ENCODE measurements at places on chromosomes 4 and X.
A peak's percentile ranks its signal among the peaks of the same experiment; 100 is the strongest.

- no peak for DNase-seq
Measured at GRCh38 chr4:158906073-158906472, 137.2 kb downstream of the FNIP2 start.

GRCh38 chr4:70818921-70819320, 20.8 kb downstream of the GRSF1 start:
- DNase-seq: no peak

DNA sequence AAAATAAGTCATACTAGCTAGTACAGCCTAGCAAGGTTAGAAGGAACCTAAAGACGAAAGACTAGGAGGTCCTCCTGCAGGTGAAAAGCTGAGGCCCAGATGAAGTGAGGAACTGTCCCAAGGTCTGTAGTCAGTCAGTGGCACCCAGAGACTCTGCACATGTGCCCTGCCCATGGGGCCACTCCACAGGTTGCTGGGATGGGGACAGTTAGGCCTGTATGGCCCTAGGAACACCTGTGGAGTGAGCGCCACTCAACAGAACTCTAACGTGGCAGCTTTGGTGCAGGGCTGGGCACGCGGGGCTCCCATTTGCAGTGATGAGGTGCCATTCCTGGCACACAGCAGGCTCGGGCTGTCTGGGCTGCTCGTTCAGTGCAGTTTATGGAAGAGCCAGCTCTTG, 14.8 kb downstream of the ZNF185 start:
- DNase-seq: no peak

DNA sequence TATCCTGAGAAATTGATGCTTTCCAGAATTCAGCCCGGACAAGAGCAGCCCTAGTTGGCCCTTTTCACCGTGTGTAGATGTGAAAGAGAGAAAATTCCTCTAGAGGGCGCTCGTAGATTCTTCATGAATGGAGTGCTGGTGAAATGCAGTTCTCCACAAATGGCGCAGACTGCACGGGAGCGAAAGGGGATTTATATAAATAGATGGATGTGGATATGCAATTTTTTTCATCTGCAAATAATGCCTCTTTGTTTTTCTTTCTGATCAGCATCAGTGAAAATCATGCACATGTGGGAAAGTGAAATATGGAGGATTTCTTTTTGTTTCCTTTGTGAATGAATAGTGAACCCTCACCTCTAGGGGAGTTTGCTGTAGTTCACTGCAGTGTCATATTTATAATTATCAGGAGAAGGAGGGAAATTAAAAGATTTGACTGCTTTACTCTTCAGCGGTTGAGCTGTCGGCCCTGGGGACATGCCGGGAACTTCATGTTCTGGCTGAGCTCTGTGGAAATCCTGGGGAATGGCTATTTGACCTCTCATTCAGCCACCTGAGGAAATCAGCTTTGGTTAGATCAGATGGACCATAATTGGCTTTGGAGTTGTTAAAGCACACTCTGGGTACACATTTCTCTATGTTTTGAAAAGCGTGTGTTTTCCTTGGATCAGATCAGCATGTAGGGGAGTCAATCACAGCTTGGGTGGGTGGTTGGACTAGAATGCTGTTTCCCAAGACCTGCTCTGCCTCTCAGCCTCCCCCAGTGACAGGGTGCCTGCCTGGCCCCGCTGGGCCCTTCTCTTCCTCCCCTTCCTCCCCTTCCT, 115.0 kb upstream of the SHISA3 start:
- DNase-seq: no peak

- DNase-seq: no peak
Measured at GRCh38 chrX:130321550-130321949, 18.2 kb upstream of the SLC25A14 start.

DNA sequence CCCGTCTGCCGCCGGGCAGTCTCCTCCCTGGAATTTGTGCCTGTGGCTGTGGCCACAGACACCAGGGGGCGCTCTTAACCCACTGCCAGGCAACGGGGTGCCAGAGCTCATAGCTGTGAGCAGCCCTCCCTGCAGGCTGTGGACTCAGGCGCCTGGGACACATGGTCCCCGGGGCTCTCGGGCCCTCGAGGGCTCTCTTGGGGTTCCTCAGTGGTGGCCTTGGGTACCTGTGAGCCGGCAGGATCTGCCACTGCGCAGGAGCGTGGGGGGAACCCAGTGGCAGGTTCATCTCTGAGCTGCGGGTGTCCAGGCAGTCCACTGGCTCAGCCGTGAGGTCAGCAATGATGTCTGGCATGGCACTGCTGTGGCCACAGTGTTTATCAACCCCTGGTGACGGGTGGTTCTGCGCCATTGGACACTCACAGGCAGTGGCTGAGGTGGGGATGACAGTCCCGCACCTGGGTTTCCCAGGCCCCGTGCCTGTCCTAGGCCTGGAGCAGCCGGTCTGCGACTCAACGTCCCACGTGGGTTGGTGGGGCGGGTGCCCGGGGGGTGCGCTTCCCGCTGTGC, 37.2 kb downstream of the PCGF3 start:
- peak; percentile 64 for DNase-seq

GRCh38 chrX:130245441-130245840, 23.3 kb downstream of the ZNF280C start:
- DNase-seq: no peak

GRCh38 chrX:72086995-72087394, 44.7 kb downstream of the RTL5 start:
- no peak for DNase-seq

- DNase-seq: no peak
Measured at GRCh38 chrX:118550792-118551191, 55.2 kb downstream of the DOCK11 start.

DNA sequence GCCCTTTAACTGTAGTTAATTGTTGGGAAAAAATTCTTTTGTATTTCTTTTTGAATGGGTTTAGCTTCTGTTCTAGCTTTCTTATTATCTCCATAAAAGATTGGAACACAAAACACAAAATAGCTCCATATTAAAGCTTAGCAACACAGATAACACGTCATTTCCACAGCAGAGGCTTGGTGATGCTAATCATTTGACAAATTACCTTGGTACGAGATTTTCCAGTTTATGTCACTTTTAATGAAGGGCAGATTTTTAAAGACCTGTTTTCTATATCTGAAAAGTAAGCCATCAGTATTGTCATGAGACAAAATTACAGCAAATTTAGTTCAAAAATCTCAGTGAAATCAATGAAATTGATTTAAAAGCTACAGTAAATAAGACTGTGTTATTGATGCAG, 27.4 kb downstream of the FAM149A start:
- no peak for DNase-seq

DNA sequence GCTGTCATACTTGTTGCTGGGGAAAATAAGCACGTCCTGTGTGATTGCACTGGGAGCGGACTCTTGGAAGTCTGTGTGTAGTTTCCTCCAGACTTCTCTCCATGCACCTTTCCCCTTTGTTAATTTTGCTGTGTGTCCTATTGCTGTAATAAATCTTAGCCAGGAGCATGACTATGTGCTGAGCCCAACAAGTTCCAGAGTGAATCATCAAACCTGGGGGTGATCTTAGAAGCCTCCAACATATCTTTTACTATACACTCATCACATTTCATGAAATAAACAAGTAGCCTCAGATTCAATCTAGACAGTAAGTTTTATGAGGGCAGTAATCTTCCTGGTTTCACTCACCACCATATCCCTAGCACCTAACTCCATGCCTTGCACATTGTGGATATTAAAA, 43.3 kb upstream of the FGF13 start:
- no peak for DNase-seq

GRCh38 chrX:136856551-136856950, 24.0 kb downstream of the RBMX start:
- DNase-seq: no peak

- DNase-seq: no peak
Measured at GRCh38 chr4:39732728-39733127, 34.8 kb downstream of the UBE2K start.

- DNase-seq: no peak
Measured at GRCh38 chr4:79454656-79455055, 46.6 kb upstream of the GK2 start.

DNA sequence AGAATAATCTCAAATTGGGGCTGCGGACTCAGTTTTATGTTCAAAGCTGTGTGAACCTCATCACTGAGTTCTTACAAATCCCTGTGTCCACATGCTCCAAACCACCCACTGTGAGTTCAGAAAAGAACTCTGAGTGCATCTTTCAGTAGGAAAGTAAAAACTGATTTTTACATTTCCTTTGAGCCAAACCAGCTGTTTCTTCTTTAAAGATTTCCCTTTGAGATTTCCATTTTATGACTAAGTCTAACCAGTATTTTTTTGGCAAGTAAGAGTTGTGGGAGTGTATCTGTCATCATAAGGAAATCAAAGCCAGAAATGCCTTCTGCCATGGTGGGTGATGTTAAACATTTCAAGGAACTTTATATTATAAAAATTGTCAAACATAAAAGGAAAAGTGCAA, 100.0 kb downstream of the TET2 start:
- DNase-seq: no peak

DNA sequence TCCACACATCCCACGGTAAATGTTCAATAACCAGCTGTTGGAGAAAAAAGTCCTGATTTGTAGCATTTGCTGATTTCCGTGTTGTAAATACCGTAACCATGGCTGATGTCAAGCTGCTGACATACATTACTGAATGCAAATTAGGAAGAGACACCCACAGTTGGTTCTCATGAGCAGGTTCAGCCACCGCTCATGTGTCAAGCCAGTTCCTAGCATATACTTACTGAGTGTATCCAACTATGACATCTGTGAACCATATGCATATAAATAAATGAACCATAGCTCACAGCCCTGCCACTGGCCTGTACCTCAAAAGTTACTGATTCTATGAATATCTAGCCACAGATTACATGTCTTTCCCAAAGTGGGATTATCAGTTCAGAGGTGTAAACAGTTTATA, 29.5 kb downstream of the FHDC1 start:
- no peak for DNase-seq

- no peak for DNase-seq
Measured at GRCh38 chr4:115233600-115233999, 120.2 kb upstream of the NDST4 start.

DNA sequence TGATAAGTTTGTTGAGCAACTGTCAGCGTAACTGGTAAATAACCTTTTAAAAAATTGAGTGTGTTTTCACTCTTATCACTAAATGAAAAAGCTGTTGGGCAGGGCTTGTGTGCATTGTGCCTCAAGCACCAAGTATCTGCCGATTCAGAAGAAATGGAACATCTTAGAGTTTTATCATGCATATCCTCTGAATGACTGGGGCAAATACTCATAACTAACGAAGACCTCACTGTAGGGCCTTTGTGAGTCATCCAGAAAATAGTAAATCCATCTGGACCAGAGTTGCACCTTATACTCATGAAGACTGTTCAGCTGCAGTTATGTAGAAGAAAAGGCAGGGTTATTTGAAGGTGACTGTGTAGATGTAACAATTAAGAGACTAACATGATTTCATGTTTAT, 222.1 kb downstream of the CAMK2D start:
- no peak for DNase-seq

- peak; percentile 6 for DNase-seq
Measured at GRCh38 chrX:136880003-136880451, 498 bp downstream of the RBMX start.

GRCh38 chr4:26692014-26692726, 108.3 kb downstream of the TBC1D19 start:
- DNase-seq: no peak

Measured in T follicular helper cell (primary cell).